CD4-positive, alpha-beta T cell treated with Interleukin-17A for 1 hour (primary cell): ENCODE measurements at places on chromosomes 13 and 19.

DNA sequence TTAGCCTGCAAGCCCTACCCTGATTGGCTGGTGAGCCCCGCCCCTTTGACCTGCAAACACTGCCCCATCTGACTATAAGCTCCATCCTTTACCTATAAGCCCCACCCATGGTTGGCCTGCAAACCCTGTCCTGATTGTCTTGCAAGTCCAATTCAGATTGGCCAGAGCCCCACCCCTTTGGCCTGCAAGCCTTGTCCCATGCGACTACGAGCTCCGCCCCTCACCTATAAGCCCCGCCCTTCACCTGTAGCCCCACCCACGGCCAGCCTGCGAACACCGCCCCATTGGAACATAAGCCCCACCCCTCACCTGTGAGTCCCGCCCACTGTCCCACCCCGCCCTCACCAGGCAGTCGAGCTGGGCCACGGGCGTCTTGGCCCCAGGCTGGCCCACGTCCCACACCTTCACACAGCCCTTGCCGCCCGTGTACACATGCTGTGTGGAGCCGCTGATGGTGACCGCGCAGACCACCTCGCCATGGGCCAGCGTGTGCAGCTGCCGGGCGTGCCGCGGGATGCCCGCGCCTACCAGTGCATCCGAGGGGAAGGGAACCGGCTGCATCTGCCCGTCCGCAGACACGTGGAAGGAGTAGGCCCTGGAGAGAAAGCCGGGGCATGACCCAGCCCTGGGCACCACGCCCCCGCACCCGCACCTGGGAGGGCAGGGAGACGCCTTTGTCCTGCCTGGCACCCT, 22.9 kb downstream of the TLE2 start:
- peak; percentile 29 for DNase-seq

DNA sequence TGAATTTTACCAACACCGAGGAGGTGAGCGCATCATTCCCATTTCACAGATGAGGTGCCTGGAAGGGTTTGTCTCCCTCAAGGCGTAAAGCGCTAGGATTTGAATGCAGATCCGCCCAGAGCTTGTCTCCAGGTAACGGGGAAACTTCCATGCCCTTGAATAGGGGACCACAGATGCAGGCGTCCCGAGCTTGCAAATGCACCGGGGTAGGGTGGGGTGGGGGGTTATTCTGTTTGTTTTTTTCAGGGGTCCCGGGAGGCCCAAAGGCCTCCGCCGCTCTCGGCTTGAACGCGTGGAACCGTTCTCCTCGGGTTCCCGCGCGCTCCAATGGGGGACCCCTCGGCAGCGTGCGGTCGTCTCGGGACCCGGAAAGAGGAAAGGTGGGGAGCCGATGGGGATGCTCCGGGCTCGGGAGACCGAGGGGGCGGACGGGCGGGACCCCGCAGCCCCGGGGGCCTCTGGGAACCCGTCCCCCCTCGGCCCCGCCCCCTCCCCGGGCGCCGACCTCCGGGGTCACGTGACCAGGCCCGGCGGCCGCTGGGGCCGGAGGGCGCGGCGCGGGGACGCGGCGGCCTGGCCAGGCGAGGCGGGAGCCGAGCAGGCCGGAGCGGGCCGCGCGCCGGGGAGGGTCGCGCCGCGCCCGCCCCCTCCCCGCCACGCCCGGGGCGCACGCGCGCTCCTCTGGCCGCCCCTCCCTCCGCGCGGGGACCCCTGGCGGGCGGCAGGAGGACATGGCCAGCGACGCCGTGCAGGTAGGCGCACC, at the start of gene PKN1:
Gene PKN1, plus strand, starts transcription at position 516 of the 763 bp plus-strand sequence. Its CDS starts 216 bp downstream, at position 732.
- DNase-seq = peak; percentile 45

GRCh38 chr19:21610787-21611186, 105.4 kb downstream of the ZNF429 start:
- no peak for DNase-seq

- no peak for DNase-seq
Observed at GRCh38 chr19:43489310-43489709, 15.2 kb downstream of the PHLDB3 start.

DNA sequence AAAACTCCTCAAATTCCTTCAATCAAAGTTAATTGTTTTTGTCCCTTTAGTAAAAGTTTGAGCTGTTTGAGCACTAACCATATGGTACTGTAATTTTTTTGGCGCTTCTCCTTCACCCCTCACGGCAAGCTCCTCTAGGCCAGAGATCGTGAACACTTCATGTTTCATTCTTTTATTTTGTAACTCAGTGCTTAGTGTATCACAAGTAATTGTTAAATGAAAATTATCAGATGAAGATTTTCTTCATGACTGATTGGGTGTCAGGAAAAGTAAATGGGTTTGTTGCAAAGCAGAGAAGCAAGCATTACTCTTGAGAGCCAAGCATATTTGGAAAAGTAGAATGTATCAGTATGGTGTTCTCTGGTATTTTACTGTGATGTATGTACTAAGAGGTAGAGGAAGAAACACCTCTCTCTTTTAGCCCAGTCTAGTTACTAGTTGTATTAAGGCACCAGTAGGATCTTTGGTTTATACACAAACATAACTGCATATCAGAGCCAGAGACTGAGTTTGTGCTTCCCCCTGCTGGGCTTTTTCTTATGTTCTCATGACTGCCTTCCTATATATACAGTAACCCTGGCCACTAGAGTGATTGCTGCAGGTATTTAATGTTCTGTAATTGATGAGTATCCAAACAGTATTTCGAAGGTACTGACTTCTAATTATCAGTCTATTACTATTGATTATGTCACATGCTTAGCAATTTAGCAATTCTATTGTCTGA, 202.3 kb upstream of the KLHL1 start:
- DNase-seq = no peak

GRCh38 chr13:38899571-38899970, 91.1 kb downstream of the STOML3 start:
- no peak for DNase-seq

GRCh38 chr13:27189192-27189591, 17.6 kb upstream of the USP12 start:
- DNase-seq = no peak

- no peak for DNase-seq
Observed at GRCh38 chr13:94827566-94827965, 115.2 kb upstream of the SOX21 start.

- DNase-seq = no peak
Observed at GRCh38 chr19:32404933-32405430, 588 bp upstream of the DPY19L3 start.

DNA sequence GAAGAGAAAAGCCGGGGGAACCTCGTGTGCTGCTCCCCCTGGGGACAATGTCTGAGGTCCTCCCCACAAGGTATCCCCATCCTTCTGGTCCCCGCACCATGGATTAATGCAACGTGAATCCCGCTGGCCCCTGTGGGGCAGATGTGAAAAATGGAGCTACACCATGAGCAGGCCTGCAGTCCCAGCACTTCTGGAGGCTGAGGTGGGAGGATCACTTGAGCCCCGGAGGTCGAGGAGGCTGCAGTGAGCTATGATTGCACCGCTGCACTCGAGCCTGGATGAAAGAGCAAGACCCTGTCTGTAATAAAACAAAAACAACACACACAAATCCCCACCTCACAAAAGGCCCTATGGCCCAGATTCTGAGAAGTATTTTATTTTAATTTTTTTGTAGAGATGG, 1.2 kb upstream of the CFD start:
- no peak for DNase-seq

GRCh38 chr13:20686863-20687579, 16.5 kb upstream of the IL17D start:
- no peak for DNase-seq

GRCh38 chr13:42322806-42323205, 50.9 kb downstream of the AKAP11 start:
- DNase-seq = no peak

DNA sequence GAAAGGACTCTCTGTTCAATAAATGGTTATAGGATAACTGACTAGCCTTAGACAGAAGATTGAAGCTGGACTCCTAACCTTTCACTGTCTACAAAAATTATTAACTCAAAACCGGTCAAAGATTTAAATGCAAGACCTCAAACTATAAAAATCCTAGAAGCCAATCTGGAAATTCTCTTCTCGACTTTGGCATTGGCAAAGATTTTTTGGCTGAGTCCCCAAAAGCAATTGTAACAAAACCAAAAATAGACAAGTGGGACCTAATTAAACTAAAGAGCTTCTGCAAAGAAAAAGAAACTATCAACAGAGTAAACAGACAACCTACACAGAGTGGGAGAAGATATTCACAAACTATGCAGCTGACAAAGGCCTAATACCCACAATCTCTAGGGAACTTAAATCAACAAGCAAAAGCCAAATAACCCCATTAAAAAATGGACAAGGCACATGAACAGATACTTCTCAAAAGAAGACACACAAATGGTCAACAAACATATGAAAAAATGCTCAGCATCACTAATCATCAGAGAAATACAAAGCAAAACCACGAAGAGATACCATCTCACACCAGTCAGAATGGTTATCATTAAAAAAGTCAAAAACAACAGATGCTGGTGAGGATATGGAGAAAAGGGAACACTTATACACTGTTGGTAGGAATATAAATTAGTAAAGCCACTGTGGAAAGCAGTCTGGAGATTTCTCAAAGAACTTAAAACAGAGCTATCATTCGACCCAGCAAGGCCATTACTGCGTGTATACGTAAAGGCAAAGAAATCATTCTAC, 266.3 kb downstream of the DNAJC15 start:
- DNase-seq = no peak

DNA sequence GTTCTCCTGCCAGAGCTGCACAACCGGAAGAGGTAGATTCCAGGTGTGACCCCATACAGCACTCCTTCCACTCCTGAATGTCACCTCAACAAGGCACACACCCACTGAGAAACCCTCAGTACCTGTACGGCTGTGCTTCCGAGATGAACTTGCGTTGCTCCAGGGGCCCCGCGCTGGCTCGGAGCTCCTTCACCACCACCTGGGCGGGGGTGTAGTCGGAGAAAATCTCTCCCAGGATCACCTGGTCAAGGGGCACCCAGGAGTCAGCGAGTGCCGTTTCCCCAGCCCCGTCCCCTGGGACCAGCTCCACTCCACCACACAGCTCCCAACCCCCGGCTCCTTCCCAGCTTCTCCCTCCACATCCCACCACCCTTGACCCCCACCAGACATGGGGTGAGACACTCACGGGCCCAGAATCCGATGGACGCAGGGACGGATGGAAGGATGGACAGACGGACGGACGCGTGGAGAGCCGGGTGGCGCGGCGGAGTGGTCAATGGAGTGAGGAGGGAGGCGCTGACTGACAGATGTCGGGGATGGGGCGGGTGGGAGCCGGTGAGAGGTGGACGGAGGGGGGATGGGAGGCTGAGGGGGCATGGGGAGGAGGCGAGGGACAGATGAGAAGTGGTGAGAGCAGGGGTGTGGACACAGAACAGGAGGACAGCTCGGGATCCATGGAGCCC, 2.8 kb downstream of the LMTK3 start:
- no peak for DNase-seq

DNA sequence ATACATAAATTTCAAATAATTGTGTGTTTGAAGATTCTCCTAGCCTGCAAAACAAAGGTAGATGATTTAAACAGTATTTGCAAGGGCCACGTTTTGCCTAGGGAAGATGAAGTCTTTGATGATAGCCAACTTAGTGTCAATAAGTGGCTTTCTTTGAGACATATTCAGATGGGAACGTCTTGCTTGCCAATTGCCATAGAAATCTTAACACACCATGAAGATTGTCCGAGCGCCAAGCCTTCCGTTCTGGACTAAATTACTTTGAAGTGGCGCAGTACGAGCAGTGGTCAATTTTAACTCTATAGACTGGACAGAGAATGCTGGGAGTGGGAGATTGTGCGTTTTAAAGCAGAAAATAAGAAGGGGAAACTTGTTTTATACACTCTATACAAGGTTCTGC, 9.9 kb downstream of the ZIC5 start:
- no peak for DNase-seq

GRCh38 chr19:39997638-39998216, 867 bp downstream of the ZNF546 start:
- DNase-seq = no peak

DNA sequence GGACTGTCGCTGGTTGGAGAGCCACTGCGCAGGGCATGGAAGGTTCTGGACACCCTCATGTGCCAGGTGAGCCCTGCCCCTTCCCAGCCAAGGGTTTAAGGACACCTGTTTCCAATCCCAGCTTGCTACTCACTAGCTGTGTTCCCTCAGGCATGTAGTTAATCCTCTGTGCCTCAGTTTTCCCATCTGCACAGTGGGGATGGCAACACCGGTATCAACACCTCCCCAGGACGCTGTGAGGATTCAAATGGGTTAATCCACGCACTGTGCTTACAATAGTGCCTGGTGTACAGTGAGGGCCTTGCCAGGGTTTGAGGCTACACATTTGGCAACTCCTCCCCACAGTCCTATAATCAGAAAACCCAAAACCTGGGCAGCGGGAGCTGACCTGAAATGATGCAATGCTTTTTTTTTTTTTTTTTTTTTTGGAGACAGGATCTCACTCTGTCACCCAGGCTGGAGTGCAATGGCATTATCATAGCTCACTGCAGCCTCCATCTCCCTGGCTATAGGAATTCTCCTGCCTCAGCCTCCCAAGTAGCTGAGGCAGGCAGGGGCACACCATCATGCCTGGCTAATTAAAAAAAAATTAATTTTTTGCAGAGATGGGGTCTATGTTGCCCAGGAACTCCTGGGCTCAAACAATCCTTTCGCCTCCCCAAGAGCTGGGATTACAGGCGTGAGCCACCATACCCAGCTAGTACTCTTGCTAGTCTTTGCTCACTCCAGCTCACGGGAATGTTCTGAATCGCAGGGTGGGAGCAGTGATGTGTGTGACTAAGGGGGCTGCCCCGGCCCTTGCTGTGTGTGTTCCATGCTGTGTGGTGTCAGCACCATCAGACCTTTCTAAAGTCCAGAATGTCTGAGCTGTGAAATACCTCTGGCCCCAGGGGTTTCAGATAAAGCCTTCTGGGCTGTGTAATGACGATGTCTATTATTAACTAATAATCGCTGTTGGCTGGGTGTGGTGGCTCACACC, 2.3 kb downstream of the ACP4 start:
- no peak for DNase-seq

DNA sequence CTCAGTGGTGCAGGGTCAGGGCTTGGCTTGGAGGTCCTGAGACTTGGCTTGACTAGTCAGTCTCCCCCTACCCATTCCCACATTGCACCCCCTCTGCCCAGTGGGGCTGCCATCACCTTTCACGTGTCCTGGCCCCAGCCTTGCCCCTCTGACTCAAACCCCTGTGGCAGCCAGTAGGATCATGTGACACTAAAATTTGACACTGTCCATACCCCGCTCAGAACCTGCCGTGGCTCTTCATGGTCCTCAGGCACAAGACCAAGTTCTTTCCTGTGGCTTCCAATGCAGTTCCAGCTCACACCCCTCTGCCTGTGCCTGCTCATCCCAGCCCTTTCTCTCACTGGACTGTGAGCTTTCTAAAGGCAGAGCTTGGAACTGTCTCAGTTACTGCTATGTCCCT, 2.2 kb downstream of the PSMD8 start:
- DNase-seq = no peak

- no peak for DNase-seq
Observed at GRCh38 chr13:46032341-46032740, 20.2 kb downstream of the ZC3H13 start.

- DNase-seq = no peak
Observed at GRCh38 chr19:14450876-14451275, 17.8 kb downstream of the PKN1 start.
